Activated T-helper 9 cell treated with anti-CD3 and anti-CD28 coated beads, Interleukin-2, amount 50 U/mL, for 16 hours (primary cell): ENCODE measurements at places on chromosomes 1 and 21.

GRCh38 chr1:19771350-19771749, 28.4 kb downstream of the TMCO4 start:
- no peak for DNase-seq

GRCh38 chr1:32250893-32251716, at the start of gene LCK:
Gene LCK, plus strand, starts transcription at chr1:32251265. Its CDS starts 23,065 bp downstream, at chr1:32274330.
- DNase-seq, result peak; percentile 52

GRCh38 chr1:21669258-21670058, at the start of gene RAP1GAP:
Gene RAP1GAP, minus strand, starts transcription at chr1:21669357. Its CDS starts 49,325 bp downstream, at chr1:21620032.
- DNase-seq, result no peak

DNA sequence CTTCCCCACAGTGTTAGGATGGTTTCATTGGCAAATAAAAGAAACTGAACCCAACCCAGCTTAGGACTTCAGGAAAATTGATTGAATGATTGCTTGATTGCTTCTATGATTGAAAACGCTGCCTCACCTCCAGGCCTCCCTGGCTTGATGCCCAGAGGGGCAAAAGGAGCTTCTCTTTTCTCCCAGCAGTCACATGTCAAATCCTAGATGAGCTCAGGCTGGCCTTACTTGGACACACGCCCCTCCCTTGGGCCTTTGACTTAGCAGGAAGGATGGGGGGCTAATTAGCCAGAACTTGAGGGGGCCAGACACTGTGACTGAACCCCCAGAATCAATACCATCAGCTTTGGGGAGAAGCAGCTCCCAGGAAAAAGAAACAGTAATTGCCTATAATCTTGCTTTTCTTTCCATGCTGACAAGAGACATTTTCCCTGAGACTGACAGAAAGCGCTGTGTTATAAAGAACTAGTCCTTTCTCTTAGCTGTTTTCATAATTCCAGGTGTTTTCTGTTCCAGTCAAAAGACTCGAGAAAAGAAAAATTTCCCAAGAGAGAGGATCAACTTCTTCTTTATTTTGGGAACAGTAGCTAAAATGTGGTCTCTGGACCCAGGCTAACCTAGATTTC, 50.8 kb upstream of the ATP5PO start:
- DNase-seq, result no peak
